ENCODE measurements at places on chromosomes 5 and 9.

DNA sequence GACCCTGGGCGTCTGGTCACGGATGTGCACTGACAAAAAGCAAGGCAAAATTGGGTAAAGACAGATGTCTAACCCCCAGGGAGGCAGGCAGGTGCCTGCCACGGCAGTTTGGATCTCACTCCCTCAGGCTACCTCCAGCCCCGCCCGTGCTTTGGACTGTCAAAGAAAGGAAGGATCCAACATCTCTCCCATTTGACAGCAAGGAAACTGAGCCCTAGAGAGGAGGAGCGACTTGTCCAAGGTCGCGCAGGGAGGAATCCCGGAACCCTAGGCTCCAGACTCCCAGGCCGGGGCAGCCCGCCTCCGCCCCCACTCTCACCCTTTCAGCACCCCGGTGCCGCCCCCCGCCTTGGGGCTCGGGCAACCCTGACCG lies 376 bp downstream of the GOLGA1 start:
- DNase-seq: no peak

DNA sequence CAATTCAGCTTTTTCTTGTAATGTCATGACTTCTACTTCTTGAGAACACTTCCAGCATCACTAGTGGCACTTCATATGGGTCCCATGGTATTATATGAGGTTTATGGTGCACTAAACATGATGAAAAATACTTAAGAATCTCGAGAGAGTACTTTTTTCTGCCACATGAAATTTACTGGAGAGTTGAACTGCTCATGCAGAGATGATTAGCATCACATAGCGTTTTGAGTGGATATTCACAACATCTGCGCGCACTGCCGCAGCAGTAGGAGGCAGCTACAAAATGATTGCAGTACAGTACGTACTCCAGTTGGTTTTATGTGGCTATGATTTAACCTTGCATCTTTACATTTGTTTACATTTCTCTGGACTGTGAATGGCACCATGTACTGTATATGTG lies 14.7 kb downstream of the RAD1 start:
- no peak for DNase-seq

DNA sequence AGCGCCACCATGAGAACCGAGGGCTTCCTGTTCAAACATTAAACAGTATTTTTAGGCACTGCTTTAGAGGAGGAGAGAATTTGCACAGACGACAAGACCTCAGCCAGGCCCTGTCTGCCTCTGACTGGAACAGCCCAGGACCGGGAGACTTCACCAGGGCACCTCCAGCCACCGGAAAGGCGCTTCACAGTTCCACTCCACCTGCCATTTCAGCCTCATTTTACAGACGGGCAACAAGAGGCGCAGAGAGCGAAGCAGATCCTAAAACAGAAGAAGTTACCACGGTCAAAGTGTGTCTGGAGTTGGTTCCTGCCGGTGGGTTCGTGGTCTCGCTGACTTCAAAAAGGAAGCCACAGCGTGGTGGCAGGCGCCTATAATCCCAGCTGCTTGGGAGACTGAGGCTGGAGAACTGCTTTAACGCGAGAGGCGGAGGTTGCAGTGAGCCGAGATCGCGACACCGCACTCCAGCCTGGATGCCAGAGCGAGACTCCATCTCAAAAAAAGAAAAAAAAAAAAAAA lies 28.4 kb downstream of the COL23A1 start:
- DNase-seq: no peak

GRCh38 chr5:173278172-173278571 lies 43.2 kb upstream of the NKX2-5 start:
- no peak for DNase-seq

DNA sequence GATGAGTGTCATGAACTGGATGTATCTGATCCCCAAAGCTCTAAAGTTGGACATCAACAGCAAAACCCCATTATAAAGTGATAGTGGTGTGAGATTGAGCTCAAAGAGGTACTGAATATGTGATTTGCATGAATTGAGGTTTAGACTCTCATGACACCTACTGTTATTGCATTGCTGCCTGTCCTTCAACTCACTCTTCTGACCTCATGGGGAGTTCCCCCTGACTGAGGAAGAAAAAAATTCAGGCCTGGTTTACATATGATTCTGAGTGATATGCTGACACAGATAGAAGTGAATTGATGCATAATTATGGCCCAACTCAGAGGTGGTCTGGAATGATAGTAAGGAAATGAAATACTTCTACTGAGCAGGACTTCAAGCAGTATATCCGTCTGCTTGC lies 76.2 kb upstream of the CHD1 start:
- no peak for DNase-seq

- DNase-seq: no peak
Observed at GRCh38 chr5:62257020-62257367, 49.0 kb upstream of the KIF2A start.

DNA sequence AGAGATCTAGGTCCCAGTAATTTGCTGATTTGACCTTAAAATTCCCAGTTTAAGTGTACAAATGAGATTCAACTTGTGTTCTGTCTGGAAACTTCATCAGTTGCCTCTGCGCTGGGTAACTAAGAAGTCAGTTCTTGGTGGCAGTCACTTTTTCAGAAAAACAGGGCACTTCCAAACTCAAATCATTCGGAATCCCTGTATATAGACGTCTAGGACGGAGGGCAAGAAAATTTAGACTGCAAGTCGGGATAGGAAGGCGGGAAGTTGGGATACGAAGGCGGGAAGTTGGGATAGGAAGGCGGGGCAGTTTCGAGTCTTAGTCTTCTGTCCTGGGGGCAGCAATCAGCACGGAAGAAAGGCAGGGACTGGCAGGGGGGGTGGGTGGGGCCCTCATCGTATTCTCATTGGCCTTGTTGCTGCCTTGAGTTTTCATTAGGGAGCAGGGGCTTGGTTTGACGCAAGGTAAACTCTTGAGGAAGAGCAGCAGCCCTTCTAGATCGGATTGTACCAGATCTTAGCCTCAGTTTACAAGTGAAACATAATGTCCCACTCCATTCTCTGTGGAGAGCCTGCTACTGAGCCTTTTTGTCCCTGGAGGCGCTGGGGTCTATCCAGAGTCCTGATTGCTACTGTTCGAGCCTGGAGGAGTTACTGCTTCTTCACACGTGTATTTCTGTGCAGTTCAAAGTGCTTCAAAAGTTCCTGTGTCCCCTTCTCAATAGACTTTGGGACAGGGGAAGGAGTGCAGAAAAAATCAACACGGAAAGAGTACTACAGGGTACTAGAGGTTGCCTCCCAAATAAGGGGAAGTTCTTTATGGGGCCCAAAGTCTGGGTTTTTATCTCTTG lies 2.7 kb upstream of the PURA start:
- DNase-seq: no peak

DNA sequence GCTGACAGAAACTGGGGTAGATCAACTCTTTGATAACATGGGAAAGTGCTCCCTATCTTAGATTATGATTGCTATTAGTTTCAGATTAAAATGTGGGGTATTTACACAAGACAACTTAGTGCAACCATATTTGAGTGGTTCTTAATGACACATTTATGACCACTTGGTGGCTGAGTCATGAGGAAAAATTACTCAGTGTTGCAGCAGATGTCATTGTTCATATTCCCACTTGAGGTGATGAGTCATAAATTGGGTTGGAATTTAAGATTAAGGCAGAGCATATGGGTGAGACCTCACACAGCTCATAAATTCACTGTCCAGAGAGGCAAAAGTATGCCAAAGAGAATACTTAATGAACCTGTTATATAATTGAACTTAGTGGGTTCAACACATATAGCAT lies 408.3 kb downstream of the DMRT2 start:
- no peak for DNase-seq

DNA sequence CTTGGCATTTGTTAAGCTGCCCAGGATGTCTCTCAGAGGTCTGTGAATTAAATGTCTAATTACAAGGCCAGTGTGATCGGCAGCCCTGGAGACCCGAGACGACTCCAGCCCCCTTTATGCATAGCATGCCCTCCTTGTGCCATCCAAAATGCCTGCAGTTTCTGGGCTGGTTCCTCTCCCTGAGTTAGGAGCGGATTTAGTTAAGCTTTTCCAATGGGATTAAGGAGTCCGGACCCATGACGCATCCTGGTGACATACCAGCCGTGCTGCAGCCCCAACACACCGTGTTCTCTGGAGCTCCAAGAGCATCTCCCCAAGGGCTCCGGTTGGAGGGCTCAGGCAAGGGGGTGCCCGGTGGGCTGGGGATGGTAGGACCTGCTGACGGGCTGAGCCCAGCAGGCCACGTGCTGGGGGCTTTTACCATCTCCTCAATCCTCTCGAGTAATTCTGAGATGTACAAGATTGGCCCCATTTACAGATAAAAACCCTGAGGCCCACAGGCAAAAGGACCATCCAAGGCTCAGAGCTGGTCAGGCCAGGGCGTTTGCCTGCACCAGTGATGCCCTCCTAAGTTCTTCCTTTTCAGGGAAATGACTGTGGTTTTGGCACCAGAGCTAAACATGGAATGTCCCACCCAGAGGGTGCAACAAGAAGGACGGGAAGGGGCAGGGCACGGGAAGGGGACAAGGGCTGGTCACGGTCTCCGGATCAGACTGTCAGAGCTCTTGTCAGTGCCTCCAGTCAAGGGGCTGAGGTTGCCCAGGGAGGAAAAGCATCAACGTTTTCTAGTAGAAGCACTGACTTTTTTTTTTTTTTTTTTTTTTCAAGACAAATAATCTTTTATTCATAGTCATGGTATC lies 82.6 kb upstream of the PHYKPL start:
- no peak for DNase-seq

DNA sequence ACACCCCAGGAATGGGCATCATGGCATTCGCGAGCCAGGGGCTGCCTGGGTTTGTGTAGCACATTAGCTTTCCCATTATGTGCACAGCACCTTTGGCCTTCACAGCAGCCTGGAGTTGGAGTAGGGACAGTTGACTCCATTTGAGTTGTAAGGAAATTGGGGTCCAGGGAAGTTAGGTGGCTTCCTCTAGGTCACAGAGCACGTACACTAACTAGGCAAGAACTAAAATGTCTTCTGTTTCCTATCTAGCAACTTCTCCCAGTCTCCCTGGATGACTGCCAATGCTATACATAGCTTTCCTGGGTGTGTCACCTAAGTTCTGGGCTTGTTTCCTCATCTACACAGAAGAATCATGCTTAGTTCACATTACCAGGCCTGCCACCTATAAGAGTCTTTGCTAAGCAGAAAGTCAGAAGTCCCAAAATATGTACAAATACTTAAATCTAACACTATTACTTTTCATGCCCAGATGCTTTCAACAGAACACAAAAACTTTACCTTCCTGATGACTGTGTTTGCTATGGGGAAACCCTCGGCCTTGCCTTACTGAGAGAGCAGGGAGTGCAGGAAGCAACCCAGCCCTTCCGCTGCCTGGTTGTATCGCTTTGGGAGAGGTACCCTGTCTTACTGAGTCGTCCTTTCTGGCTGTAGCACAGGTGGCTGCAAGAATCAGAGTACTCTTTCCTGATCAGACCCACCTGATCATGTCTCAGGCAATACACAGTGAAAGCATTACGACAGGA lies 12.0 kb downstream of the MACROH2A1 start:
- no peak for DNase-seq

DNA sequence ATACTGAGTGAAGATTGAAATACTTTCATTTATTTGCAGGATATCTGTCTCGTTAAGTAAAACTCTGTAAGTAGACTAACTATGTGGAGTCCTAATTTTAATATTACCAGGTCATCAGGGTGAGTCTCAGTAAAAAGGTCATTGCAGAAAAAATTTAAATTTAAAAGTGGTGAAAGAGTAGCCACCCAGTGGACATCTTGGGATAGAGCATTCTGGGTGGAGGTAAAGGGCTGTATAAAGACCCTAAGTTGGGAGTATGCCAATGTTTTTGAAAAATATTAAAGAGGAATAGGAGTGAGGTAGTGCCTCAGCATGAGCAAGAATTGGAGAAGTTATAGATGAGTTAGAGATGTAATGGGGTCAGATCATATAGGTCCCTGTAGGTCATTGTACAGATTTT lies 145.5 kb downstream of the HMHB1 start:
- no peak for DNase-seq

- DNase-seq: no peak
Observed at GRCh38 chr9:92342825-92343488, 17.2 kb downstream of the CENPP start.

DNA sequence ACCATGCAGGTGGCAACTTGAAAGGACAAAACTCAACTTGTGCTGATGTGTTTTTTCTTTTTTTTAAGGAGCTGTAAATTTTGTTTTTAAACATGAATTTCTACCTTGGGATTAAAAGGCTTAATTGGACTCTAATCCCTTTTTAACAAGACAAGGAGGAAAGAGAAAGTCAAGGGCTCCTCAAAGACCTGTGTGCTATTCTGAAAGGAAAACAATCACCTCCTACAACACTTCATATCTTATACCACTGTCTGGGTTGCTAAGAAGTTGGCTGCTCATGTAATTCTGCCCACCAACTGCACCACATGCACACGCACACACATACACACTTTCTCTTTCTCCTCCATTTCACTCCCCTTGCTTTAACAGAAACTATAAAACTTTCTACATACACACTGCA lies 78.6 kb downstream of the SH3RF2 start:
- no peak for DNase-seq

DNA sequence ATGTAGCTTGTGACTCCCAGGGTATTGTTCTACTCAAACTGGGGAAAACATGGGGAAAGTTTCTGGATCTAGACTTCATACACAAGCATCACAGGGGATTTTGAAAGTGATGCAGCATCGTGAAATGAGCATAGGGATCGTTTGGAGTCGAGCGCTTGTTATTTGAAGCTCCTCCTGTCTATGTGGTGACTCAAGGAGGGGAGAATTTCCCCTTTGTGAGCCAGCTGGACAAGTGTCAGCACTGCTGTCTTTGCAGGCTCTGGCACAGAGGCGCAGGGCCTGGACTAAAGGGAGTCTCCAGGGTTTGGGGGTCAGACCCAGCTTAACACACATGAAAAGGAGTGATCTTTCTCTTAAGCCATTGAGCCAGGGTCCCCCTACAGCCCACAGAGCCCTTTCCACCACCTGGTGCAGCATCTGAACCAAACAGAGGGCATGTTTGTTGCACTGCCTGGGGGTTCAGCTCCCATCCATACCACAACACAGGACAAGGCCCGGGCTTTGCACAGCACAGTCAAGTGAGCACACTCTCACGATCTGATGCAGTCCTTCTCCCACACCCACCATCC lies 51.0 kb downstream of the IRF1 start:
- DNase-seq: no peak

- DNase-seq: no peak
Observed at GRCh38 chr5:128681764-128682592, 143.9 kb upstream of the FBN2 start.

DNA sequence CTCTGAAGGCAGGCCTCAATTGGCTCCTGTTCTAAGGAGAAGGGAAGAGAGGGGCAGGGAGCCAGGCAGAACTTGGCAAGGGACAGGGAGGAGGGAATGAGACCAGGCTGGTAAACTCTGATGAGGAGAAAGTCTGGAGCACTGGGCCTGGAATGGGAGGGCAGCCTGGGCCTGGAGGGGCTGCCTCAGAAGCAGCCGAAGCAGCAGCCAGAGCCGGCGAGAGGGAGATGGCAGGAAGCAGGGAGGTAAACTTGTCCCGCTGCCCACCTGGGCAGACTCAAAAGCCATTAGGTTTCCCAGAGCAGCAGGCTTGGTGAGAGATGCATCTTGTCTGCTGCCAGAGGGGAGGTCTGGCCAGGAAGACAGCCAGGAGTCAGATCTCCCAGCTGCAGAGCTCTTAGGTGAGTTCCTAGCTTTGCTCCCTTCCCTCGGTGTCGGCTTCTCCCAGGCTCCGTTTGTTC lies 37.0 kb upstream of the CRB2 start:
- no peak for DNase-seq

Data from stimulated activated CD8-positive, alpha-beta memory T cell treated with anti-CD3 and anti-CD28 coated beads, Interleukin-7, amount 100 ng/mL, for 48 hours (primary cell).